ENCODE measurements at places on chromosomes 11 and 22.

DNA sequence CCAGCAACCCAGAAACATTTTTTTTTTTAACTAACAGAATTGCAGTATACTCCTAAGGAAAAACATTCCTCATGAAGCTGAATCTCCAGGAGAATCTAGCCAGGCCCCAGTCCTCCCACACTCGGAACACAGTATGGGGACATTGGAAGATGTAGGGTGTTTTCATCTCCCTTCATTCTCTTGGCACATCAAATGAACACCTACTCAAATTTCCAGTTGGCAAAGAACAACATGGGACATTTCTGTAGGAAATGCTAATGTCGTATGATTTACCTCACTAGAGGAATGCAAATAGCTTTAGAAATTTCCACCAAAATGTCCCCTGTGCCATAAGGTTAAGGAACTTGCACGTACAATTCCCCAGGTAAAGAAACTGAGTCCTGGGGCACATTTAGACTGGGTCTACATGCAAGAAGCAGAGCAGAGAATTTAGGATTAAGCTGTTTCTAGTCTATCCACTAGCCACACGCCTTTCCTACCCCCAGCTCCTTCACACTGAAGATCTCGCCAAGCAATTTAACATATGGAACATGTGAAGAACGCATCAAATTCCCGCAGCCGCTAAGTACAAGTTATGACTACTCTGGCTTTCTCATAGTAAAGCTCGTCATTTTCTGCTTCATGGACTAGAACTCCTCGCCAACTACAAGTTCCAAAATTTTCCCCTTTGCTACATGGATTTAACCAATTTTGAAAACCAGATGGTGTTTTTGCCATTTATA lies 2.9 kb upstream of the CADM1 start:
- no peak for DNase-seq

DNA sequence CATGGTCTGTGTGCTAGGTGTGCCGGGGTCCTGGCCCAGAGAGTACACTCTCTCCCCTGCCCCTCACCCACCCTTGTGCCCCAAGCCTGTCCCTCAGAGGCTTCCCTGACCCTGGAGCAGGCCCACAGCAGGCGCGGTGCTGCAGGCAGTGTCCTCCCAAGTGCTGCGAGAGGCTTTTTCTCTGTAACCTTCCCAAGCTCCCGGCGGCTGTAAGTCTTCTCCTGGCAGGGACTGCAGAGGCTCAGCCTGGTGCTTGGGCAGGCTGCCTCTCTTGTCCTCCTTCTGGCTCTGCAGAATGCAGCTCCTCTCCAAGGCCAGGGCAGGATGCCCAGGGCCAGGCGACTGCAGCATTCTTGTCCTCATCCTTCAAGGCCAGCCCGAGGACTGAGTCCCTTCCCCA lies 15.9 kb downstream of the RFPL1 start:
- no peak for DNase-seq

DNA sequence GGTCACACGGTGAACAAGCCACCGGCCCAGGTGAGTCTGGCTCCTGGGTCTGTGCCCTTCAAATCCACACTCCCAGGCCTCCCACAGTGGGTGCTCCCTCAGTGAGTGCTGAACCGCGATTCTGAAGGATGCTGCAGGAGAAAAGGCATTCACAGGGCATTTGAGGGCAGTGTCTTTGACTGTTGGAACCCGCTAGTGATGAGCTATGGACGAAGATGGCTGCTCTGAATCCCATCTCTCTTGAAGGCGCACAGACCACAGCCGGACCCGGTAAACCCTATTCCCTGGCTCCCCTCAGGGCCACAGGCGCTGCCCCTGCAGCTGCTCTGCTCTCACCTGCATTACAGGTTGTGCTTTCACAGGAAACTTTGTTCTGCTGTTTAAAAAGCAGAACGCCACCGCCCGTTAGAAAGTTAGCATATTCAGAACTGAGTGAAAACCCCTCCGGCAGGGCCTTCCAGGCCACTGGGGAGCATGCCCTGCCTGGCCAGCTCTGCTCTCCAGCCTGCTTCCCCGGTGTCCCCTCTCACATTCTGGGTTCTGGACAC lies 3.2 kb downstream of the LRRC32 start:
- DNase-seq = no peak

DNA sequence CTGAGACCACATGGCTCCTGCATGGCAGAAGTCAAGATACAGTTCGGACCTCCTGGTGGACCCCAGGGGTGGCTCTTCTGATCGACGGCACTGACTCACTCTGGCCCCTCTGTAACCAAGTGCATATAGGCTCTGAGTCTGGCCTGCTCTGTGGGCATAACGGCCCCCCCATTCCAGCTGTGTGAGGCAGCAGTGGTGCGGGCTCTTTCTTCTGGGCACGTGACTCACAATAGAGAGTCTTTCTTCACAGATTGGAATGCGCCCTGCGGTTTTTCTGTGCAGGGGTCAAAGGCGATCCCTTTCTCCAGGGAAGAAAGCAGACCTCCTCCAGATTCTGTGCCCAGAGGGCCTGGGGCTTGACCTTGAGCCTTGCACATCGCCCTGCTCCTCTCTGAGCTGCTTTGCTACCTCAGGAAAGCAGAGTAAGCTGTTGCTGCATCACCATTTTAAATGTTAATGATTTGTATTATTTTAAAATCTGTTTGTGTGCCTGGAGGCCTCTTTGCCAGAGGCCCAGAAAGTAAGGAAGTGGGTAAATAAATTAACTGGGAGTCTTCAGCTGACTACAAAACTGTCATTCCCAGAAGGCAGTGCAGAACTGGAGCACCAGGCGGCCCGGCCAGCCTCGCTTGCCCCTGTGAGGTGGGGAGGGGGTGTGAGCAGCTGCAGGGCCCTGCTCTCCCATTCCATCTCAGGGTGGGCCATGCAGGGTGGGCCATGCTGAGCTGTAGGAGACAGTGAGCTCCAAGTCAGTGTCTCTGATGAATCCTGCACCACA lies 199.0 kb downstream of the GRIK4 start:
- DNase-seq = no peak

GRCh38 chr11:33027846-33028536 lies 11.4 kb upstream of the TCP11L1 start:
- no peak for DNase-seq
